LNCaP clone FGC (cell line): ENCODE measurements at places on chromosomes 13 and 19.

- no peak for DNase-seq
Observed at GRCh38 chr19:1955171-1956121, 14.5 kb downstream of the CSNK1G2 start.

DNA sequence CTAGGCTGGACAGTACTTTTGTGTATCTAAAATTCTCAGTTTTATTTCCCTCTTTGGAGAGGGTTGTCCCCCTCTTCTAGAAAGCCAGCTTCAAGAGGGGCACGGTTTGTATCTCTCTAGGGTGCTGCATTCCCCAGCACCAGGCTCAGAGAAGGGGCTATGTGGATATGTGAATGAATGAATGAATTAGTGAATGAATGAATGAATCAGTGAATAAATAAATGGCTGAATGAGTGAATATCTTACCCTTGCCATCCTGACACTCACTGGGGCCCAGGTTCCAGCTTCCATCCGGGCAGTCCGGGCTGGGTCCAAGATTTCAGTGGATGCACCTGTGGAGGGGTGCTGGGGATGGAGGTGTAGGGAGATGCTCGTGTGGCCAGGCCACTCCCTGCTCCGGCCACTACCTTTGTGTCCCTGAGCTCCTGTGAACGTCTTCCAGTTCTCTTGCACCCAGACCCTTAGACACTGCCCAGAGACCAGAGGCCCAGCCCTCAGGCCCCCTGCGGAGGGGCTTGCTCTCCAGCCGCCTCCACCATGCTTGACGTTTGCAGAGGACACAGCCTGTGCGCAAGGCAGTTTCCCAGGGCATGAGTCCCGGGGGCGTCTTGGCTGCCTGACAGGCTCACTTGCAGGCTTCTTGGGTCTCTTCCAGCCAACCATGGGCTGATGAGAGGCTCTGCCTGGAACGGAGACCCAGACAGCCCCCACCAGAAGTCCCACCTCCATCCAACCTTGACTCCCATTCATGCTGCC, 2.8 kb upstream of the KCNN1 start:
- DNase-seq, result no peak

GRCh38 chr19:39144290-39145071, 18.9 kb downstream of the PAK4 start:
- no peak for DNase-seq

- no peak for DNase-seq
Observed at GRCh38 chr19:4966591-4966990, 2.3 kb upstream of the KDM4B start.

GRCh38 chr19:16328824-16329482, 4.3 kb downstream of the KLF2 start:
- no peak for DNase-seq

DNA sequence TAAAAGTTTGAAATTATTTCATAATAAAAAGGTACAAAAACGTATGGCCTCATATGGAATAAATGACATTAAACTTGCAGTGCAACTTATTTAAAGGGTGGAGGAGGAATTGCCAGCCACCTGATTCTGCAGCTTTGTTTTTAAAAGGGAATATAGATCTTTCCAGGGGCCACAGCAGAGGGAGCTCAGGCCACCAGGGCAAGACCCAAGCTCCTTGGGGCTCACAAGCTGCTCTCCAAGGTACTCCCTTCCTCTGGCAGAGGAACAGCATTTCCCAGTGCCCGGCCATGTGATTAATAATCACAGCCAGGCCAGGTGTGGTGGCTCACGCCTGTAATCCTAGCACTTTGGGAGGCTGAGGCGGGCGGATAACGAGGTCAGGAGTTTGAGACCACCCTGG, 6.2 kb downstream of the ACOD1 start:
- no peak for DNase-seq

DNA sequence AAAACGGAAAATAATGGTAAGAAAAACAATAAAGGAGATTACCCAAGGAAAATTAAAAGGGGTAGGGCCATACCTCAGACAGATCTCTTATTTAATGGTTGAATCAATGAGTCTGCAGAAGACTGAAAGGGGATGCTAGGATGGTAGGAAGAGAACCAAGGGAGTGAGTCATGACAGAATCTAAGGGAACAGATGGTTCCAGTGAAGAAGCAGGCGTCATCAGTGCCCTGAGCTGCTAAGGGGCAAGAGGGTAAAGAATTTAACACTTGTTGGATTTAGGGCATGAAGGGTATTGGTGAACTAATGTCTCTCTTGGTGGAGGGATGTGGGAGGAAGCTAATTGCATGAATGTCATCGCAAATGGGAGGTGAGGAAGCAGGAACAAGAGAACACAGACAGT, 329.2 kb upstream of the TSHZ3 start:
- no peak for DNase-seq

DNA sequence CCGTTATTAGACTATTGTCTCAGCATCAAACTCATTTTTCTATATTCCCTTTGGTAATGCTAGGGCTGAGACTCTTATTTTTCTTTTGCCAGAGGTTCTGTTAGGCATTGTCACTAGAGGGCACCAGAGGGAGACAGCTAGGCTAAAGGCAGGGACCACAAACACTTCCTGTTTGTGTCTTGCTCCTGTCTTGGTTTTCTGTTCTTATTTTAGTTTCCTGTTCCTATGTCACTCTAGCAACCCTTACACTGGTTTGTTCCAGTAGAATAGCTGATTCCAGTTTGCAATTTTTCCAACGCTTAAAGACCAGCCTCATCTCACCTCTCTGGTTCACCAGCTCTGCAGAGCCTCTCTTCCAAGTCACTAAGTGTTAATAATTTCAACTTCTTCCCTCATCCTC, 772.0 kb downstream of the DIAPH3 start:
- DNase-seq, result peak; percentile 14

DNA sequence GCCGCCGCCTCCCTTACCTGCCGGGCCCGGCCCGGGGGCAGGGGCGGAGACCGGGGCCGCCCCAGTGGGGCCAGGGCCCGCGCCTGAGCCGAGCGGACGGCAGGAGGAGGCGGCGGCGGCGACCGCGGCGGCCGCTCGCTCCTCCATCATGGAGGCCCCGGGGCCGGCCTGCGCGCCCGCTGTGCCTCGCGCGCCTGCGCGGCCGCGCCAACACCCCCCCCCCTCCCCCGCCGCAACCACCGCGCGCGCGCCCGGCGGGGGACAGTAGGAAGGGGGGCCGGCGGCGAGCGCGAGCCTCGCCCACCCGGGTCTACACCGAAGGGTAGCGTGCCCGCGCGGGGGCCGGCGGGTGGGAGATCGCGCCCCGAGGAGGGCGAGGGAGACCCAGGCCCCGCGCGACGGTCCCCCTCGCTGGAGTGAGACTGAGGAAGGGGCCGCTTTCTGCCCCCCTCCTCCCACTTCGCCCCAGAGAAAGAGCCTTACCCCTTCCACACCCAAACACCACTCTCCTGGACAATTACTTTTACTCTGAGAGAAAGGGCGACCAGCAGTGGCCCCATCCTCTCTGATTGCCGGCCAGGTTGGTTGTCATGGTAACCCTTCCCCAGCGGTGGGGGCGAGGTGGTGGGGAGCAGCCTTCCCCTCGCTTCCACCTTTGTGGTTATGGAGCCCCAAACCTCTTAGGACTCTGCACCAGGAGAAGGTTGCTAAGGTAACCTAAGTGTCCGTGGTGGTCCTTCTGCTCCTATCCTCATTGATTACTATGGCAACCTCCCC, at the start of gene STRN4:
STRN4 (minus strand) TSS at position 170 of the 777 bp plus-strand sequence; CDS start at position 150, 20 bp downstream.
- no peak for DNase-seq

- DNase-seq, result no peak
Observed at GRCh38 chr19:751501-752341, 809 bp downstream of the MISP start.

DNA sequence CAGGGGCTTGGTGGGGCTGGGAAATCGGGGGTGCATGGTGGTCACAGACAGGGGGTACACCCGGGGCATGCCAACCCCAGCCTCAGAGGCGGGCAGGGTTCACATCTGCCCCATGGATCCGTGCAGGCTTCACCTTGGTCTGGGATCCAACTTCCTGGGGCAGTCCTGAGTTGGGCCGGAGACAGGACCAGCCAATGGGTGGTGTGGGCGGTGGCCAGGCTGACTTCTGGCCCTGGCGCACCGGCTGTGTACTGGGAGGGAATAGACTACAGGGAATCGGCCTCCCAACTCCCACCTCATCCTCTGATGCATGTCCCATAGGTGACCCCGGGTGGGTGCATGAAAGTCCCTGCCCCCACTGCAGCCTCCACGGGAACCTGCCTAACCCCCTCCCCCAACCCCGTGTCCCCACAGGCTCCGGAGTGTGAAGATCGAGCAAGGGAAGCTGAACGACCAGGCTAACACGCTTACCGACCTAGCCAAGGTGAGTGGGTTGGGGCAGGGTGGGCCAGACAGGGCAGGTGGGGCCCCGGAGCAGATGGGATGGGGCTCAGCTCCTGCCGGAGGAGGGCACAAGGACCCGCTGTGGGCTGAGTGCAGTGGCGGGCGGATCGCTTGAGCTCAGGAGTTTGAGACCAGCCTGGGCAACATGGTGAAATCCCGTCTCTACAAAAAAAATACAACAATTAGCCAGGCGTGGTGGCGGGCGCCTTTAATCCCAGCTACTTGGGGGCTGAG, 14.7 kb upstream of the ARRDC2 start:
- no peak for DNase-seq

GRCh38 chr19:1324249-1324805, 38.7 kb downstream of the EFNA2 start:
- no peak for DNase-seq

DNA sequence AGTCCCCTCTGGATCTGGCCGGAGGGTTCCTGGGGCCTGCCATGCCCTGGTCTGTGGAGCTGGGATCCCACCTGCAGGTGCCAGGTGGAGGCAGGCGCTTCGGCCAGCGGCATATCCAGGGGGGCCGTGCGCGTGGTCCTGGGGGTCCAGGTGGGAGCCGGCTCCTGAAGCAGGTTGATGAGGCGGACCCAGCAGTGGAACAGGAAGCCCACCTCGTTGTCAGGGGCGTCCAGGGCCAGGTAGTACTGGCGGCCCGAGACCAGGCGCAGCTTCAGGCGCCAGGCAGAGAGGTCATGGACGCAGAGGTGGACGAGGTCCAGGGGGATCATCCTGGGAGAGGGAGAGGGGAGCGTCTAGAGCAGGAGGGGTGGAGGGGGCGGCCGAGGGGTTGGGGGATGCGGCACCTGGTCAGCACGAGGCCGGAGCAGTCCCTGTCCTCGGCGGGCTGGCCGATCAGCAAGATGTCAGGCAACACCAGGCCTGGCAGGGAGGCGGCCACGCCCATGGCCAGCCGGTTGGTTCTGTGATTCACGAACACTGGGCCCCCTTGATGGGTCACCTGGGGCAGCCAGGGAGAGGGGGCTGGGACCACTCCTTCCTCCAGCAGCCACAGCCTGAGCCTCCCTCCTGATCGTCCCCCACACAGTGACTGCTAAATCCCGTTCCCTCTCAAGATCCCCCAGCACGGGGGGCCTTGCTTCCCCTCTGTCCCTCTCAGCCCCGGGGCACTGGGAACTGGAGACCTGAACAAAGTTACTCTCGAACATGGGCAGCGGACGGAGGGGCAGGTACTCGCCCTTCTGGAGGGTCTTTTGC, 678 bp downstream of the GARIN5B start:
- no peak for DNase-seq

GRCh38 chr13:94706843-94707399, 5.4 kb downstream of the SOX21 start:
- no peak for DNase-seq

DNA sequence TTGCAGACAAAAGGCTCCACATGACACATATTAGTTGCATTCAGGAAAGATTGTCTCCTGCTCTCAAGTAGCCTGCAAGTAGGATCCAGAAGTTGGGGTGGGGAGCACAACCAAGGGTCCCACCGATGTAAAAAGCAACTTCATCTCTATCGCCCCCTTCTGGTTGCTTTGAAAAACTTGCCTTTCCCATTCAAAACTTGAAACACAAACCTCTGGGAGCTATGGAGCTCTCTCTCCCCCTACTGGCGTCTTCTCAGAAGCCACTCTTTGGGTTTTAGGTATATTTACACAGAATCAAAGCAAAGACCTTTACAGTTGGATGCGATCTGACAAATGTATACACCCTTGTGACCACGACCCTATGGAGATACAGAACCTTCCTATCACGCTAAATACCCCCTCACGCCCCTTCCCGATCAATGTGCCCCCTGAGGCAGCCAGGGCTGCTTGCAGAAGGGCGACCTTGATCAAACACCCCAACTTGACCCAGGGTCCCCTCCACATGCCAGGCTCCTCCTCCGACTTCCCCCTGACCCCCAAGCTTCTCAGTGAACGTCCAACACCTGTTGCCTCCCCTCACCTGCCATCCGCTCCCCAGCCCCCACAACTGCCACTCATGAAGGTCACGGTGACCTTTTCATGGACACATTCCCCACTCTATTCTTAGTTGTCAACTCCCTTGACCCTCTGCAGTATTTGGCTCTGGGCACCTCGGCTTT, 10.1 kb downstream of the NOSIP start:
- peak; percentile 55 for DNase-seq
